Umbilical cord (tissue), 2 donors: ENCODE measurements at places on chromosomes 7 and 10. TPM values are rescaled to one million over a fixed set of nuclear protein-coding genes. Genes with fewer than 3 reads are reported as not detected.

CPVL gene
- total RNA-seq: 13.2 TPM

- DNase-seq: no peak
Measured at GRCh38 chr10:75776738-75777504, 345.5 kb downstream of the LRMDA start.

DNA sequence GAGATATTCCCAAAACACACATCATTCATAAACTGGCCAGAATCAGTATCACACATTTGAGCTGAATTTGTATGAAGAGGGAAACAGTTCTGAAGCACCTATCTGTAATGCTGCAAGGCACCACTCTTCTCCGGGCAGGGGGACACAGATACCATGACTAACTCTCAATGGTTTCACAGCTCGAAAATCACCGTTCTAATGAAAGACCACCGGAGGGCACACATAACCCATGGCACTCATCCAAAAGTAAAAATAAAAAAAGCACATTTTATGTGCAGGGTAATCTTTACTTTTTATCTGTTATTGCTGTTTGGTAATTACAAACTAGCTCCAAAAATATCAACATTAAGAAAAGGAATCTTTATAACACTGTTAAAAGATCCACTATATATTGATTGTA lies 137.5 kb downstream of the PARD3 start:
- DNase-seq: no peak

CYP2C9 gene
- 18.3 TPM for total RNA-seq

DNA sequence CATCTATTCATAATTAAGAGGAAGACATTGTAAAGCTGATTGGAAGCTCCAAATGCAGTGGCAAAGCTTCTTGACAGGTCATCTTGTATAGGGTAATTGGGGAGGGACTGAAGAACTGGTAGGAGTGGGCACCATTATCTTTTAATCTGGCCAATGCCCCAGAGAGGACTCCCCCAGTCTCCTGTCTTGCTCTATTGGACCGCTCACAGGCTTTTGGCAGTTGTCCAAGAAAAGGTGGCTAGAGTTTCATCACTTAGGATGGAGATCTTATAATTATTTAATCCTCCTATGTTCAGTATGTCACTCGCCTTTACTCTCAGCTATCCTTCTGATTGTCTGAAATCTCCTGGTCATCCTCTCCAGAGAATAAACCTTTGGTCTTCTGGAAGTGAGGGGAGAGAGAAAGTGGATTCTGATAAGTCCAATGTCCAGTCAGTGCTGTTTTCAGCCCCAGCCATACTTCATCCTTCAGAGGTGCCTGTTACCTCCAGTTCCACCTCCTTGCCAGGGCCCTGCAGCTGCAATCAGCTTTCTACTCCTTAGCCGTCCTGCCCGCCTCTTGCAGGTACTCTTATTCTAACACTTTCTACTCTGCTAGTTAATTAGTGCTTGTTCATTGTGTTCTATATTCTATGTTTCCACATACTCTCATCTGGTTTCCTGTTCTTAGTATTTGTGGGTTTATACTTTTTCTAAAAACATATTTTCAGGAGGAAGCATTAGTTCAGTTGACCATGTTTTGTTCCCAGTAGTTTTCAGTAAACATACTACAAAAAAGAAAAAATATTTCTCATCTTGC lies 241.6 kb downstream of the NSUN6 start:
- no peak for DNase-seq

- DNase-seq: no peak
Measured at GRCh38 chr10:114399576-114399975, 4.7 kb downstream of the AFAP1L2 start.

GRCh38 chr7:25075459-25075858 lies 49.6 kb downstream of the CYCS start:
- no peak for DNase-seq

DNA sequence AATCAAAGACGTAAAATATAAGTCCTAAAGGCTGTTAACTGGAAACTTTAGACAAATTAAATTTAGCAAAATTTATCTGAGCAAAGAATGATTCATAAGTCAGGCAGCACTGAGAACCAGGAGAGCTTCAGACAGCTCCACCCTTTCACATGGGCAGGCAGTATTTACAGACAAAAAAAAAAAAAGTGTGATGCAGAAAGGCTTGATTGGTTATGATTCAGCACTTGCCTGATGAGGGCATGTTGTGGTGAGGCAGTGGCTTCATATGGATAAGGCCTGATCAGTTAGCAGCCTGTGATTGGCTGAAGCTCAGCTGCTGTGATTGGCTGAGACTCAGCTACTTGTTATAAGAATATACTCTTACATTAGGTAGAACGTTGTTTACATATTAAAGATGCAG lies 495.4 kb upstream of the POM121L12 start:
- peak; percentile 9 for DNase-seq

GRCh38 chr7:27160546-27161213 lies 4.2 kb upstream of the HOXA7 start:
- DNase-seq: peak; percentile 92

- peak; percentile 36 for DNase-seq
Measured at GRCh38 chr10:115402699-115403098, 309.5 kb downstream of the ATRNL1 start.

GRCh38 chr7:5445981-5446594 lies 22.5 kb upstream of the TNRC18 start:
- no peak for DNase-seq

FAM25A gene
- not detected for total RNA-seq

SPDYE1 gene
- total RNA-seq: not detected

- no peak for DNase-seq
Measured at GRCh38 chr7:6556196-6556595, 4.9 kb upstream of the GRID2IP start.

DNA sequence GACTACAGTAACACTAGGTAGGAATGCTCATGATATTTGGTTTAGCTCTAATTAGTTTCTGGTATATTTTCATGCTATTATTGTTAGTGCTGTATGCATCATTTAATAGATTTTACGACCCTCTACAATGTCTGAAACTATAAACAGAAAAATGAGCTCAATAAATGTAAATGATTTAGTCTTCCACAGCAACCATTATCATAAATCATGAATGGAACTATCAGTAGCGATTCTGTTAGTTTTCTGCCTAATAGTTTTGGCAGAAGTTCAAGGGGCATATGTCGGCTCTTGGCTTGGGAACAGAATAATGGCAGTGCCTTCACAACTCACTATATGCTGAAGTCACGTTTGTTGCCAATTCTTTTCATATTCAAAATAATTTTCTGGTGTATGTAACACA lies 494.8 kb downstream of the PARD3 start:
- peak; percentile 19 for DNase-seq

DNA sequence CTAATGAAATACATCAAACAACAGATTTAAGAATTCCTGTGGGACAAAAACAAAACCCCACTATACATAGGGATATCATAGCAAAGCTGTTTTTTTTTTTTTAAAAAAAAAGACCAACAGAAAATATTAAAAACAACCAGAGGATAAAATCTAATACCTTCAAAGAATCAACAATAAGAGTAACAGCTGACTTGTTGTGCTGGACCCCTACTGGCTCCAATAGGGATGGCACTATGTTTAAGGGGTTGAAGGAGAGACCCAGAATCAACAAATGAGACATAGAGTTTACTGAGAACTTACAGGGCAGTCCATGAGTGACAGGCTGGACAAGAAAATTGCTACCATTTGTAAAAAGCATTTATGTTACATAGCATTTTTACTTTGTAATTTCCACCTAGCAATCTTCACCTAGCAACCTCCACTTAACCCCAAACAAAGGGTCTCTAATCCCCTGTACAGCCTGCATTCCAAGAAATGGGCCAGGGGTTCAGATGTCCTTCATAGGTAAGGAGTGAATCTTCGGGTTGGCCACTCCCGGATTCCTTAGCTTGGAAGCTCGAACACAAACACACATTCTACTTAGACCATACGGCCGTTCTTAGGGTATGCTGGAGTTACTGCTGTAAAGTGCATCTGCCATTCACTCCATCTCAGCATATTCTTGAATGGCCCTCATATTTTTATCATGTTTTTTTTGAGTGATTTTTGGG lies 25.8 kb downstream of the ASZ1 start:
- no peak for DNase-seq

DNA sequence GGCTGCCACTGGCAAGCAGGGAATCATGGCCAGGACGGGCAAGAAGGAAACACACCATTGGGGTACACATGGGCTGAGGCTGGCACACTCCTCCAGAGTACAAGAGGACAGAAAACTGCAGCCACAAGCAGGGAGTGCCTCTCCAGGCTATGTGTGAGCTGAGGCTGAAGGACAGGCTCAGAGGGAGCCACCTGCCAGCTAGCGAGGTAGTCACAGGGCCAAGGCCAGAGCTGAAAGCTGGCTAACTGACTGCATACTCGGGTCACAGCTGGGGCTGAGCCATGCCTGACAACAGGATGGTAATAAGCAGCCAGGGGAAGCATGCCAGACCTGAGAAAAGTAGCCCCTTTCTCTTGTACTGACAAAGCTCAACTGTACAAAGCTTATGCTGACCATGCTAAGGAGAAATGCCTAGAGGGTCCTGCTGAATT lies 52.0 kb downstream of the KIF5B start:
- no peak for DNase-seq

DNA sequence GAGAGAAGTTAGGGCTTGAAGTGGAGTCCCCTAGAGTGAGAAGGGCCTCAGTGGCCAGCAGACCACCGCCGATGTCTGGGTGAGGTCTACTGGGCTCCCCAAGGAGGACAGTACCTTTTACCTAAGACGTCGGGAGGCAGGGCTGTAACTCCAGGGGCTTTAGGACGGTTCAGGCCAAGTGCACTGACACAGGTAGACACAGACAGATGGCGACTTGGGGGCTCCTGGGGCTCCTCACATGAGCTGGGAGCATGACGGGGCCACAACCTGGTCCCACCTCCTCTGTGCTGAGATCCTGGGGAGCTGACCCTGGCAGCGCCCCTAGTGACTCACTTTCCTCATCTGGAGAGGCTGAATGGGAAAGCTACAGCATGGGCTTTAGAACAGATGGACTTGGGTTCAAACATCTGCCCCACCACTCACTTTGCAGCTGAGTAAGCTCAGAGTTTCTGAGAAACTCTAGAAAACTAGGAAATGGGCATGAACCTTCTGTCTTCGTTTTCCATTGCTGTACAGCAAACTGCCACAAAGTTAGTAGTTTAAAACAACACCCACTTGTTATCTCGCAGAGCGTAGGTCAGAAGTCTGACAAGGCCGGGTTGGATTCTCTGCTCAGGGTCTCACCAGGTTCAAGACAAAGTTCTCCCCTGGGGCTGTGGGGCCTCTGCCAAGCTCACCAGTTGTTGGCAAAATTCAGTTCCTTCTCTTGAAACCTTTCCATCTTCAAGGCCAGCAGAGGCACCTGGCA lies 4.7 kb upstream of the COMTD1 start:
- no peak for DNase-seq

DNA sequence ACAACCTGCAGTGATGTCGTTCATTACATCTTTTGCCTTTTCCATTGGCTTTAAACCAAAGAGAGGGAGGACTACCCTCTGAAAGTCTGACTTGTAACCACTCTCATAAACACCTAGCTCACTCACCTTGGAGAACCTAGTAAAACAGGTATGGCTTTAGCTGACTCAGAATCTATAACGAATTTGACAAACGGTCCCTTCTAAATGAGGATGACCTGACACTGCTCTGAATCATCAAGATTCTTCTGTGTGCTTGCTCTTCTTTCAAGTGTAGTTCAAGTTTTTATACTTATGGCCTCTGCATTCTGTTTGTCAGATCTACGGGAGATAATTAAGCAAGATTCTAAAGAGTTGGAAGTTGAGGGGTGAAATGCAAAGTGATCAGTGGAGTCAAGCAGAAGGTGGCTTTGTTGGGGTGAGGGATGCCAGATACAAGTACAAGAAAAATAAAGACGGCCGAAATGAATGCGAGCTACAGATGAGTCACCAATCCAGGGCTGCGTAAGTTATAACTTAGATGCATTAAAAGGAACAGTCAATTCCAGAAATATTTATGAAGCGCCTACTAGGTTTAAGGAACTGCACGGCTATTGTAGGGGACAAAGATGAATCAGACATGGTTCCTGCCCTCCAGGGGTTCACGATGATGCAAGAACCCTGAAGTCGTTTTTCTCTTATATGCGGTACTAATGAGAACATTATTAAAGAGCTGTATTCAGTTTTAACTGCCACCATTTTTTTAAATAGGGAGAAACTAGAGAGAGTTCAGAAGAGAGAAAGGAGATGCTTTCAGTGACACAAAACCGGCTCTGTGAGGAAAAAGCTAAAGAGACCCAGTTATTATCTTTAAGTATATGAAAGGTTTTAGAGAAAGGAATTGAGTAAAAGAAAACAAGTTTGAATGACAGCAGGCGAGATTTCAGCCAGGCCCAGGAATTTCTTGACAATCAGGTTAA lies 6.5 kb downstream of the HIPK2 start:
- DNase-seq: peak; percentile 47

- no peak for DNase-seq
Measured at GRCh38 chr7:111210996-111211395, 120.1 kb downstream of the LRRN3 start.

DNA sequence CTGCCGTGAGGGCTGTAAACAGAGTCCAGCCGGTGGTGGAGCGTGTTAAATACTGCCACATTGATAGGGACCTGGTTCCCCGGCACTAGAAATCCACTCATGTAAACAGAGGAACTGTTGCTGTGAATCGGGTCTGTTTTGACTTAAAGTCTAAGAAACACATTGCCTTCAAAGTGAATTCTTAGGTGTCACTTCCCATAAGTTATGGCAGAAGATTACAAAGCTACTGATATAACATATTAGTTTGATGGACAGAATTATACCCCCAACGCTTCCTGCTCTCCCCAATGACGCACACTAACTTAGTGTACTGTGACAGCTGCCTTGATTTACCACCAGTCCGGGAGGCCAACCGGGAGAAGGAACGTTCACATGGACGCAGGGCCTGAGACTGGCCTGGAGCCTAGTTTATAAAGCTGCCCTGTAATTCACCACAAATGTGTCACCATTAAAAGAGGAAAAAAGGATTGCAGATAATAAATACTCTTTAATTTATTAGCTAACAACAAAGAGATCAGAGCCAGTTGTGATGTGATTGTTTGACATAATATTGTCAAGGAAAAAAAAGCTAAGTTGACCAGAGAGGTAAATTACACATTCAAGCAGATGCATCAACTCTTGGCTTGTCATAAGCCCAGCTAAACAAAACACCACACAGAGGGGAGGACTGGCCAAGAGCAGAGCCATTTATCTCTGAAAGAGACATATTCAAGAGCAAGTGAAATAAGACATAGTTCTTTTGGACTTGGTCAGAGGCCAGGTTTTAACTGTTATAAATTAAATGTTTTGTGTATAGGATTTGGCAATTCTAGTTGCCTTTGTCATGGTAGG lies 820.6 kb downstream of the LRMDA start:
- peak; percentile 99 for DNase-seq

LRWD1 gene
- total RNA-seq: 14.0 TPM

DNA sequence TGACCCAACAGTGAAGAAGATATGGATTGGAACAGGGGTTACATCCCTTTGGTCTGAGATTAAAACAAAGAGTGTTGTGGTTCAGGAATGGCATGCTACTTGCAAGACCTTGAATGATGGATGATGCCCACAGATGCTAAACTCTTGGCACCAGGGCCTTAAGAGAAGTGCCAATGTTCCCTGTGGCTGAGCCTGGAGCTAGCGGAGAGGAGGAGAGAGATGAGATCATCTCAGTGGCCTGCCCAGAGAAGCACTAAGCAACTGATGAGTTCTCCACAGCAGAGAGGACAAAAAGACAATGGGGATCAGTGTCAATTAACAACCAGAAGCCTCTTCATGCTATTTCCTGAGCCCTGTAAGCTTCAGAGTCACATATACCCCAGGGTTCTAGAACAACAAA lies 97.8 kb downstream of the ELAPOR2 start:
- DNase-seq: no peak

SGCE gene
- 136 TPM for total RNA-seq

GRCh38 chr7:82816272-82816671 lies 346.4 kb downstream of the PCLO start:
- DNase-seq: no peak

- DNase-seq: peak; percentile 10
Measured at GRCh38 chr10:33355274-33355673, 20.8 kb upstream of the NRP1 start.

SEMA3E gene
- 3.1 TPM for total RNA-seq
